Activated naive CD8-positive, alpha-beta T cell treated with anti-CD3 and anti-CD28 coated beads, Interleukin-2, amount 50 U/mL, for 16 hours (primary cell): ENCODE measurements at places on chromosomes 5 and 9.

DNA sequence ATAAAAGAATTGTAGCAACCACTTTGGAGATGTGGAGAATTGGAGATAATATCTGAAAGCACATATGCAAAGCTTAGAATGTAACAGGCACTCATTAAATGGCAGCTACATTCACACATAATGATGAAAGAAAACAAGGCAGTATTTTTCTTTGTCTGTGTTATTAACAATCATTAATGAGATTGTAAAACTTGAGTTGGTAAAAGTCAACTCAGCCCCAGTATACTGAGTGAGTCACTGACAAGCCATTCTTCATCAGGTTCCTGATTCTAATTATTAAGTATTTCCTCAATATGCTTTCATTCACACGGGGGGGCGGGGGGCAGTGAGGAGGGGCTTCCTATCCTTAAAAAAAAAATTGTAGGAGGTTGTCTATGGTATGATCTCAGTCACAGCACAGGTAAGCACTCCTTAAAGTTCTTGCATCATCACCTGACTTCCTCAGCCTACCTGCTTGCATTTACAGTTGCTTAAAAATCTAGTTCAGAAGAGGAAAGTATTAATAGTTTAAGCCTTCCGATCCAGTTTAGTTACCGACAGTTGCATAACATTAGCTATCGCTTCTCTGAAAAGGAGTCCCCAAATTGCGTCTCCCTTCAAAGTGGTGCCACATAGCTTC is 379.8 kb downstream of the EFNA5 start:
- DNase-seq, result no peak

DNA sequence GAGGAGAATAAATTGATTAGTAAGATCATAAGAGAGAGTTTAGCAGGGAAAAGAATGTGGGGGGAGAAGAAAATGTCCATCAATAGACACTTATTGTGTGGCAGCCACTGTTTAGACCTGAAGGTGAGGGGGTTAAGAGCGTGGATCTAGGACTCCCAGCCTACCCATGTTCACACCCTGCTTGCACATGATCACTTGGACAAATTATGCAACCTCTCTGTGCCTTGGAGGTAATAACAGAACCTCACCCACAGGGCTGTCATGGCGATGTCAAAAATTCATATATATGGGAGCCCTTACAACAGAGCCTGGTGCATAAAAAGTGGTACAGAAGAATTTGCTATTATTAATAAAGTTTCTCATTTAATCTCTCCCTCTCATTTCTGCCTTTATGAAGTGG is 86.0 kb upstream of the EQTN start:
- DNase-seq, result no peak

GRCh38 chr9:120630333-120630732 is 50.4 kb upstream of the CDK5RAP2 start:
- DNase-seq, result no peak

GRCh38 chr9:118331622-118332045 is 627.4 kb downstream of the TLR4 start:
- no peak for DNase-seq

DNA sequence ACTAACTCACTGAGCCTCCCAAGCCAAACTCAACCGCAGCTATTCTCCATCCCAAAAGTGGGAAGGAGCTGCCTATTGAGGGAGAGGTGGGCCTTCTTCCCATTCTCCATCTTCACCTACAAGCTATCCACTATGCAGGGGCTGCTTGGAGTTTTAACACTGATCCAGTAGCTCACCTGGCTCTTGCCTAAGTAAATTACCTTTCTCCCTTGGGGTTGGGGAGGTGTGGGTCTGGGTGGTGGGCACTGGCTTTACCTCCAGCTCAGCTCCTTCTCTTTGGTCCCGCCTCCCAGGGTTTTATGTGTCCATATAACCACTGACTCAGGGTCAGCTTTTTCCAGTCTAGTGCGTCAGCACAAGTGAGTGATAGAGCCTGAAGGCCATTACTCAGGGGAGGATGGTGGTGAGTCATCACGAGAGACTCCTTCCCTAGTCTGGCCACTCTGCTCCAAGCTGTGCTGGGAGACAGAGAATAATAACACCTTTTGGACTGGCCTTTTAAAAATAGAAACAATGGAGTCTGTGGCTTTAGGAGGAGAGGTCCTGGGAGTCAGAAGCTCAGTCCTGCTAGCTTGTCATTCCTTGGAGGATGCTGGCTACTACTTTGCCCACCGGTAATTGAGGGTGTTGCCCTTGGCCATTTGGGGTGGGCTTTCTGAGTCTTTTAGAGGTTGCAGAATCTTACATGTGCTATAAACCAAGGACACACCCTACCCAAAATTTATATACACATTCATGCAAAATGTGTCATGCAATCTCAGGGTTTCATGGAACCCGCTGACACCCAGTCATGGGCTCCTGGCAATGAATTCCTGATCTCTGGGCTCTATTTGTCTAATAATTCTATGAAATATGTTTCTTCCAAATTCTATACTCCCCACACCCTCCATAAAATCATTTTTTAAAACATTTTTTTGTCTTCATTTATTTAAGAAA is 35.6 kb upstream of the ATP6V1G1 start:
- DNase-seq, result no peak

DNA sequence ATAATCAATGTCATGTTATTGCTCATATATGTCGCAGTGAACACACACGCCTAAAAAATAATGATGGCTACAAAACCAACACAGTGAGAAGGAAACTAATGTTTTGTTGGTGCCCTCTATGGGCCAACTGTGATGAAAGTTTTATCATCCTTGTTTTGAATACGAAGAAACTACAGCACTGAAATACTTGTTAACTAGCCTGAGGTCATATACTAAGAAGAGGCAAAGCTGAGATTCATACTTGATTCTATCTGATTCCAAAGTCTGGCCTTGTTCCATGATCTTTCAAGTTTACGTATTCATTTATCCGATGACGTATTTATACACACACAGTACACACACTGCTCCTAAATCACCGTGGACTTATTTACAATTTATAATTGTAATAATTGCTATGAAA is 16.1 kb upstream of the DRD1 start:
- DNase-seq, result no peak

DNA sequence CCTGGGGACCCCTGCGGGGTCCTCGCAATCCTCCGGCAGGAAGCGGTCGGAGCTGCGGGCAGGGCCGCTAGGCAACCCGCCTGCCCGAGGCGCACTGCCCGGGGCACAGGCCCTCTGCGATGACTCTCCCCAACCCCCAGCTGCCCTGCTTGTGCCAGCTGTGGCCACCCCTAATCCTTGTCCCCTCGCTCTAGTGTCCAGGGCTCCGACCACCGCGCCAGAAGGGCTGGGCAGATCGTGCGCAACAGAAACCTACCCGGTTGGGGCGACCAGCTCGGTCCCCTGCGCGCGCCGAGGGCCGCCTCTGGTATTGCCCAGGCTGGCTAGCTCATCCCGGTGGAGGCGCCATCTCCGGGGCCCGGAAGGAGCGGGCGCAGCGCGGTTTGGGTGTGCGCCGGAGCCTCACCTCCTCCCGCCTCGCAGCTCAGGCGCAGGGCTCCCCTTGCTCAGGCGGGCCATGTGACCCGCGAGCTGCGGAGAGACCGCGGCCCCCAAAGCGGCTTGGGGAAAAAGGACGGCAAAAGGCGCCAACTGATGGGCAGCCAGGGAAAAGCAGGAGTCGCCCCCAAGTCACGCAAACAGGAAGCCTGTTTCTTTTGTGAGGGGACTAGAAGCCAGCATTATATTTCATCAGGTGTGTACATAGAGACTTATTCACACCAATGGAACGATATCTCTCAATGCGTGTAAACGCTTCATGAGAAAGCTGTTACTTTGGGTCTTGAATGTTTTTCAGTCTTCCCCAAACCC is 46.8 kb upstream of the RNF20 start:
- DNase-seq, result no peak

- no peak for DNase-seq
Measured at GRCh38 chr5:151153300-151153699, 4.3 kb downstream of the ANXA6 start.

DNA sequence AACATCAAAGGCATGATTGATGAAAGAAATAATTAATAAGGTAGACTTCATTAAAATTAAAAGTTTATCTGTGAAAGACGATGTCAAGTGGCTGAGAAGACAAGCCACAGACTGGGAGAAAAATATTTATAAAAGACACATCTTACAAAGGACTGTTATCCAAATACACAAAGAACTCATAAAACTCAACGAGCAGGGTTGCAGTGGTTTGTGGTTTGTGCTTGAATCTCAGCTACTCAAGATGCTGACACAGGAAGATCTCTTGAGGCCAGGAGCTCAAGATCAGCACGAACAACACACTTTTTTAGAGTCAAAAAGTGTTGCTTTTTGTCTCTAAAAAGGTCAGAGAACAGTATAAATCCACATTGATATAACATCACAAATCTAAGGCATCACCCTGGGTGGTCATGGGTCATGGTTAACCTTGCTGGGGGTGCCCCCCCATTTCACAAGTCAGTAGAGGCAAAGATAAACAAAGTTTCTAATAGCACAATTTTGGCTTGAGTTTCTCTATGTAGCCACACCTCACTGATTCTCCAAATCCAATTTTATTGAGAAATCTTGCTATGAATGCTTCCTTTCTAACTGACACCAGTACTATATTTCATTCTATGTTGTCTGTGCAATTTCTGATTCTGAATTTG is 342.9 kb upstream of the RPS23 start:
- no peak for DNase-seq

DNA sequence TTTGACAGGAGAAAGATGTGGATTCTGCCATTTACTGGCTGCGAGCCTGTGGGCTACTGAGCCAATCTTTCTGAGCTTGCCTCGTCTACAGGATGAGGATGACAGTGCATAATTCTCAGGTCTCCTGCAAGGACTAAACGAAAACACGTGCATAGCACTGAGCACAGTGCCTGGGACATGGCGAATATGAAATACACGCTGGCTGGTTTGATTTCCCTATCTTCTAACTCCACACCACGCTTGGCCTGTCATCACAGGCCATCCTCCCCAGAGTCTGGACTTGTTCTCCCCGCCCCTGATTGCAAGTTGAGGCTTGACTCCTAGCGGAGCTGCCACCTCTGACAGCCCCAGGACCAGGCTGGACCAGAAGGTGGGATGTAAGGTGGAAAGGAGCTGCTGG is 37.9 kb downstream of the ARPC5L start:
- DNase-seq, result no peak

GRCh38 chr9:108859459-108860114 is 2.5 kb upstream of the ACTL7A start:
- DNase-seq, result no peak

GRCh38 chr5:69129413-69129812 is 35.6 kb downstream of the SLC30A5 start:
- no peak for DNase-seq
